Subcutaneous adipose tissue (tissue), 4 donors: ENCODE measurements at places on chromosomes 12 and 14. TPM values are rescaled to one million over a fixed set of nuclear protein-coding genes. Genes with fewer than 3 reads are reported as not detected.

SOAT2 gene
- not detected for total RNA-seq

SMCO2 gene
- not detected for total RNA-seq

NRIP2 gene
- 1.2 TPM for total RNA-seq

PMCH gene
- not detected for total RNA-seq

BEST3 gene
- not detected for total RNA-seq

TSPAN19 gene
- total RNA-seq: 0.17 TPM

ABCD2 gene
- 14.1 TPM for total RNA-seq

TPH2 gene
- not detected for total RNA-seq

RAN gene
- total RNA-seq: 82.3 TPM

ESR2 gene
- 21.5 TPM for total RNA-seq

PNN gene
- total RNA-seq: 39.2 TPM

HOXC9 gene
- 11.9 TPM for total RNA-seq

KRT4 gene
- total RNA-seq: not detected

PSMC6 gene
- 85.0 TPM for total RNA-seq

RTL1 gene
- not detected for total RNA-seq

SERPINA9 gene
- total RNA-seq: not detected

KRT79 gene
- total RNA-seq: 2.0 TPM

CHGA gene
- not detected for total RNA-seq

B4GALNT1 gene
- total RNA-seq: 3.4 TPM

MYF5 gene
- total RNA-seq: not detected

KCNK13 gene
- total RNA-seq: 0.44 TPM

KRT82 gene
- total RNA-seq: not detected

FOXN4 gene
- total RNA-seq: not detected

GDF3 gene
- not detected for total RNA-seq

BIN2 gene
- 26.2 TPM for total RNA-seq

RFX4 gene
- total RNA-seq: not detected

COCH gene
- 3.1 TPM for total RNA-seq

VTI1B gene
- total RNA-seq: 141 TPM

CD27 gene
- total RNA-seq: not detected

CMA1 gene
- 0.98 TPM for total RNA-seq

RAD9B gene
- total RNA-seq: 1.9 TPM

GPR135 gene
- 8.2 TPM for total RNA-seq

C1RL gene
- 85.4 TPM for total RNA-seq

APOF gene
- not detected for total RNA-seq

ACOT2 gene
- total RNA-seq: 266 TPM

JAG2 gene
- total RNA-seq: 2.5 TPM

AMN gene
- total RNA-seq: not detected

MYRFL gene
- 0.17 TPM for total RNA-seq

TAMALIN gene
- 16.0 TPM for total RNA-seq

TMEM119 gene
- 7.8 TPM for total RNA-seq

RPGRIP1 gene
- total RNA-seq: not detected

PAPOLA gene
- total RNA-seq: 123 TPM

NAV3 gene
- 9.3 TPM for total RNA-seq

RNASE7 gene
- not detected for total RNA-seq

BEGAIN gene
- not detected for total RNA-seq

TGM1 gene
- 0.85 TPM for total RNA-seq

CNTN1 gene
- 1.1 TPM for total RNA-seq

PLEKHD1 gene
- total RNA-seq: 0.38 TPM

ADIPOR2 gene
- 69.4 TPM for total RNA-seq

GALNT9 gene
- not detected for total RNA-seq

KRT78 gene
- total RNA-seq: not detected
